ENCODE measurements at places on chromosomes 7 and 10. TPM values are rescaled to one million over a fixed set of nuclear protein-coding genes. Genes with fewer than 3 reads are reported as not detected.

The CCL26 gene
- total RNA-seq = not detected

The DYDC2 gene
- 0.22 TPM for total RNA-seq

- DNase-seq = no peak
Measured at GRCh38 chr10:122252805-122253204, 18.3 kb upstream of the BTBD16 start.

- no peak for DNase-seq
Measured at GRCh38 chr7:151595702-151596350, 76.1 kb upstream of the RHEB start.

GRCh38 chr7:81768951-81769778 is 682 bp downstream of the HGF start:
- DNase-seq = no peak

- DNase-seq = no peak
Measured at GRCh38 chr7:2082139-2082998, 150.4 kb downstream of the MAD1L1 start.

GRCh38 chr10:114174695-114175188 is 739 bp upstream of the CCDC186 start:
- DNase-seq = peak; percentile 58

The LRMDA gene
- total RNA-seq = 0.75 TPM

DNA sequence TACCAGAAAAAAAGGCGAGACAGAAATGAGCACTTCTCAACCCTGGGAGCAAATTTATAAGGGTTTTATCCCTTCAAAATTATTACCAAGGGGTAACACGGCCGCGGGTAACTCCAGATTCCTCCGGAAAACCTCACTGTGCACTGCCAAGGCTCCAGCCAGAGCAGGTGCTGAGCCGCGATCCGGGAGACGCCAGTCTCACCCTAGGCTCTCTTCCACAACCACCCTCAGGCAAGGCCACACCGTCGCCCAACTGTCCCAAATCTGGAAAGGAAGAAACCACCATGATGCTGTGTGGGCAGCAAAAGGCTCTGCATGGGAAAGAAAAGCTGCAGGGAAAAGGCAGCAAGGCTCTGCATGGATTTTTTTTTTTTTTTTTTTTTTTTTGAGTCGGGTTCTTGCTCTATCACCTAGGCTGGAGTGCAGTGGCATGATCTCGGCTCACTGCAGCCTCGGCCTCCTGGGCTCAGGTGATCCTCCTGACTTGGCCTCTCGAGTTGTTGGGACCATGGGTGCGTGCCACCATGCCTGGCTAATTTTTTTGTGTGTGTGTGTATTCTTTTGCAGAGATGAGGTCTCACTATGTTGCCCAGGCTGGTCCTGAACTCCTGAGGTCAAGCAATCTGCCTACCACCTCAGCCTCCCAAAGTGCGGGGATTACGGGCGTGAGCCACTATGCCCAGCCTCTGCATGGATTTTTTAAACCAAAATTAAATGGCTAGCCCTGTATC is 39.0 kb downstream of the MAD1L1 start:
- no peak for DNase-seq

All from epithelial cell of proximal tubule (primary cell).